ENCODE measurements at places on chromosomes 16 and 17. TPM values are rescaled to one million over a fixed set of nuclear protein-coding genes. Genes with fewer than 3 reads are reported as not detected.

The GINS2 gene
- total RNA-seq, result 31.6 TPM

The RAB11FIP4 gene
- 0.87 TPM for total RNA-seq

The PRCD gene
- not detected for total RNA-seq

The CDH11 gene
- 0.63 TPM for total RNA-seq

The CTRL gene
- 1.8 TPM for total RNA-seq

The MYOCD gene
- total RNA-seq, result 0.96 TPM

The CHP2 gene
- not detected for total RNA-seq

The ALOXE3 gene
- 6.0 TPM for total RNA-seq

The IL17C gene
- total RNA-seq, result not detected

The ZNF423 gene
- 0.12 TPM for total RNA-seq

The KREMEN2 gene
- 2.1 TPM for total RNA-seq

The KCNH6 gene
- not detected for total RNA-seq

The GP1BA gene
- not detected for total RNA-seq

The PLCD3 gene
- 216 TPM for total RNA-seq

The TBC1D3G gene
- not detected for total RNA-seq

The KRT31 gene
- not detected for total RNA-seq

The C16orf46 gene
- 0.78 TPM for total RNA-seq

The RANGRF gene
- total RNA-seq, result 46.4 TPM

The CCL1 gene
- total RNA-seq, result not detected

The HOXB3 gene
- total RNA-seq, result 9.3 TPM

The CDRT15L2 gene
- not detected for total RNA-seq

The ZNF778 gene
- 7.0 TPM for total RNA-seq

The APOH gene
- 3.8 TPM for total RNA-seq

The CDH16 gene
- total RNA-seq, result 0.28 TPM

The CNGB1 gene
- total RNA-seq, result 0.07 TPM

The GAST gene
- total RNA-seq, result not detected

The PIGS gene
- 53.8 TPM for total RNA-seq

The NHLRC4 gene
- total RNA-seq, result 0.12 TPM

The SLC16A3 gene
- 98.1 TPM for total RNA-seq

The UMOD gene
- not detected for total RNA-seq

The COX6A2 gene
- not detected for total RNA-seq

The SEPTIN1 gene
- total RNA-seq, result 1.8 TPM

The ENPP7 gene
- total RNA-seq, result not detected

The IGF2BP1 gene
- total RNA-seq, result 79.0 TPM

The ST6GALNAC2 gene
- 0.22 TPM for total RNA-seq

The C16orf92 gene
- not detected for total RNA-seq

The LPCAT2 gene
- total RNA-seq, result 5.8 TPM

The ZNF23 gene
- total RNA-seq, result 5.4 TPM

The MT4 gene
- not detected for total RNA-seq

The CLEC3A gene
- total RNA-seq, result not detected

The MYH2 gene
- total RNA-seq, result not detected

The ABCC6 gene
- total RNA-seq, result 1.1 TPM

The NPIPB13 gene
- total RNA-seq, result 2.9 TPM

The SCN4A gene
- total RNA-seq, result 0.07 TPM

The CA10 gene
- not detected for total RNA-seq

The CHMP1A gene
- total RNA-seq, result 88.9 TPM

The SLC16A6 gene
- 0.55 TPM for total RNA-seq

The TMEM114 gene
- total RNA-seq, result not detected

The TACO1 gene
- 55.1 TPM for total RNA-seq

The CHCT1 gene
- 0.16 TPM for total RNA-seq

The SPATA22 gene
- total RNA-seq, result not detected

The SLFN12 gene
- total RNA-seq, result not detected

Data from A549 treated with CpdA at 1 μM for 4 hours (cell line).